ENCODE measurements at places on chromosomes 5 and 9. TPM values are rescaled to one million over a fixed set of nuclear protein-coding genes. Genes with fewer than 3 reads are reported as not detected.
A peak's percentile ranks its signal among the peaks of the same experiment; 100 is the strongest.

Gene EIF4E1B
- not detected for total RNA-seq

Gene SELENOP
- total RNA-seq = 86.9 TPM

Gene PCSK1
- total RNA-seq = not detected

Gene DNAH5
- 0.34 TPM for total RNA-seq

Gene CBY3
- total RNA-seq = not detected

Gene ZNF618
- 78.9 TPM for total RNA-seq

Gene GPX8
- 86.8 TPM for total RNA-seq

Gene RASEF
- total RNA-seq = 3.7 TPM

Gene CDKN2AIPNL
- 24.9 TPM for total RNA-seq

Gene CDC42SE2
- total RNA-seq = 27.5 TPM

Gene RNF180
- 10.0 TPM for total RNA-seq

Gene TMEFF1
- 19.6 TPM for total RNA-seq

Gene NRG2
- total RNA-seq = 2.8 TPM

Gene POU5F2
- total RNA-seq = 1.9 TPM

Gene IL4
- total RNA-seq = not detected

Gene ELAVL2
- total RNA-seq = 1.4 TPM

Gene PDLIM4
- total RNA-seq = 48.8 TPM

Gene FSD1L
- total RNA-seq = 9.1 TPM

GRCh38 chr9:86494644-86495111, 140.5 kb upstream of the TUT7 start:
- DNase-seq = no peak

DNA sequence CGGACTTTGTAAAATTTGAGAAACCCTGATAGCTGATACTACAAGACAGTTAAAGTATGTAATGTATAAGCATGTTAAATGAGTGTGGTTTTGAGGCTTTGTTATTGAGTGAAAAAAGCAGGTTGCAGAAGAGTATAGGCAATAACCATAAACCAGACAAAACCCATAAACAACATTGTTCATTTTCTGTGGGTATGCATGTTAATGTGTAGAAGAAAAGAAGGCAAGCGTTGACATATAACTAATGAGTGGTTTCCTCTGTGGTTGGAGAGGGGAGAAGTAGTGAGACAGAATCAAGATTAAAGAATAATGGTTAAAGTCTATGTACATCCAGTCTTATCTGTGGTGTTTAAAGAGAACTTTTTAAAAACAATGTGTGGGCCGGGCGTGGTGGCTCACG, 26.2 kb downstream of the RAD23B start:
- no peak for DNase-seq

- no peak for DNase-seq
These were observed 120.1 kb downstream of the SNX18 start for GRCh38 chr5:54637654-54638053.

GRCh38 chr5:12794476-12795332, 890.5 kb upstream of the CTNND2 start:
- DNase-seq = no peak

GRCh38 chr9:137550231-137550621, at the start of gene PNPLA7:
PNPLA7 (minus strand) TSS chr9:137550402; CDS start chr9:137550197, 205 bp downstream.
- DNase-seq = peak; percentile 53

DNA sequence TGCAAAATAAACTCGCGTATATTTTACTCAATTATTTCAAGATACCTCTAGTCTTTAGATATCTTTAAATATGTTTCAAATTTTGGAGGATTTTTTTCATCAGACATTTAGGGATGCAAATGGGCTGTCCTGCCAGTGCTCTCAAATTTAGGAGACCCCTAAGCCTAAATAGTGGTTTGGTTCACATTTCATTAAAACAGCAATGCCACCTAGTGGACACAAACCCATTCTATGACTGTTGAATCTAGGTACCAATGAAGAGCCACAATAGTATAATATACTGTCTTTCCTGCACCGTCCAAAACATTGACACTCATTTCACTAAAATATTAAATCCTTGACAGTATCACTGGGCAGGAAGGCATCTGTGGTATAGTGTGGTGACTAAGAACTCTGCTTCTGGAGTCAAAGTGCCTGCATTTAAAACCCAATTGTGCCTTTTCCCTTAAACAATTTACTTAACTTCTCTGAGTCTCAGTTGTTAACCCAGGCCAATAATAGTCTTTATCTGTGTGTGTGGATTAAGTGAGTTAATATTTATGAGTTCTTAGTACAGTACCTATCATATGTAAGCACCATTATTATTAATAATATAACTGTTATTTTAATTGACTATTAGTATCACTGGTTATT, 148.0 kb downstream of the RORB start:
- no peak for DNase-seq

GRCh38 chr9:94971378-94972131, 245.1 kb downstream of the AOPEP start:
- no peak for DNase-seq

- no peak for DNase-seq
These were observed 462.6 kb upstream of the PAPPA start for GRCh38 chr9:115690786-115691496.

GRCh38 chr9:68505681-68506409, 34.8 kb downstream of the TMEM252 start:
- no peak for DNase-seq

- DNase-seq = no peak
These were observed 18.9 kb upstream of the TMEM250 start for GRCh38 chr9:136137321-136138265.

- DNase-seq = no peak
These were observed 26.3 kb upstream of the TPD52L3 start for GRCh38 chr9:6301858-6302257.

DNA sequence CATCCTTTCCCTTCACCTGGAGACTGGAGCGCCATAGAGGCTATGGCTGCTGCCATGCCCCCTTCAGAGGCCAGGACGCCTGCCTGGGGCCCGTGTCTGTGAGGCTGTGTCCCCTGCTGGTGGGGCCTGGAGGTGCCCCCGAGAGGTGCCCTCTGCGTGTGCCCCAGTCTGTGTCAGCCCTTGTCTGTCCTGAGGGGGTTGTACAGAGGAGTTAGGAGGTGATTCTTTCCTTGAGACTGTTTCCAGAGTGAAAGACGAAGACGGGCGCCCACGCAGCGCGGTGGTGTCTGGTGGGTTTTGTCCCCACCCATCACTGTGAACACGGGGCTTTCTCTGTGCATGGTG, 24.6 kb downstream of the TRAF2 start:
- DNase-seq = no peak

DNA sequence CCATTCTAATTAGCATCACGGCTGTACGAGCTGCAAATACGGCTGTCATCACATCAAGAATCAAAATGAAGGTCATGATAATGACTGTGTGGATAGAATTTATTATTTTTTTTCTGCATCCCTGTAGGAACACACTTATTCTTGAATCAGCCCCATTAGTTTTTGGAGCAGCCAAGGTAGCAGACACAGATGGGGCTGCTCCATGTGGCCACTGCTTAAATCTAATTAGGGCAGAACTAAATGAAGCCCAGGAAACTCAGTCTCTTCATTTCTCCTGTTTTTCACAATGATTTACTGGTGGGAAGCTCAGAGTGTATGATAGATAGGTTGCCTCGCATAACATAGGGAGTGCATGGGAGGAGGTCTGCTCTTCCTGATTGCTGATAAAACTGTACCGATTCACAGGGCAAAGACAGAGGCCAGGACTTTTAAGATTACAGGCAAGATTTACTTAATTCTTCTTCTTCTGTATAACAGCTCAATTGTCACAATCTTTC, 275.5 kb downstream of the GLIS3 start:
- no peak for DNase-seq

- no peak for DNase-seq
These were observed 7.7 kb downstream of the P4HA2 start for GRCh38 chr5:132219981-132220380.

DNA sequence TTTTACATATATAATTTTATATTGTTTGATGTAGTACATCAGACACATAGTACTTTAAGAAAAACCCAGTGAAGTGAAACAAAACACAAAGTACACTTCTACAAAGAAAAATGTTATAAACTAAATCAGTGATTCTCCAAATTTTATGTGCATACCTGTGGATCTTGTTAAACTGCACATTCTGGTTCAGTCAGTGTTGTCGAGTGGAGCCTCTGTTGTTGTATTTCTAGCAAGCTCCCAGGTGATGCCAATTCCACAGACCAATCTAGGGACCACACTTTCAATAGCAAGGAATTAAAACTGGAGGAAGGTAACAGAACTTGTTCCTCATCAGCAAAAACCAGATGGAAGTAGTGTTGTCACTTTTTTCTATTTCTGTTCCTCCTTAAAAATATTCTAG, 183.8 kb upstream of the CD180 start:
- no peak for DNase-seq

DNA sequence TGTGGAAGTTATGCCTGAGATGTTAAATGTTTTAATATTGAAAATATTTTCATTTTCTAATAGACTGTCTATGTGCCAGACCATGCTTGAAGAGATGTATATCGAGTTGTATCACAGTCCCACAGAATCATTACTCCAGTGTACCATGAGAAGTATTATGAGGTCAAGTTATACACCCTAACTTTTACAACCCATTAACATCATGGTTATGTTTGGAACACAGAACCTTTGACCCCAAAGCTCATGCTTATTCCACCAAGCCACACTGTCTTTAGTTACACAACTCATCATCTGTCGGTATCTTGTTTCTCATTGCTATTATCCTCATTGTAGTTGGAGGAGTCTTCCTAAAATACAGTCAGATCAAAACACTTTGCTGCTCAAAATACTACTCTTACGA, 248.0 kb downstream of the KCTD16 start:
- no peak for DNase-seq

- no peak for DNase-seq
These were observed 25.2 kb downstream of the MAP3K1 start for GRCh38 chr5:56840597-56840996.

- no peak for DNase-seq
These were observed 41.9 kb upstream of the SLC36A1 start for GRCh38 chr5:151405334-151406160.

GRCh38 chr9:19127871-19128500, 694 bp upstream of the PLIN2 start:
- DNase-seq = peak; percentile 48

DNA sequence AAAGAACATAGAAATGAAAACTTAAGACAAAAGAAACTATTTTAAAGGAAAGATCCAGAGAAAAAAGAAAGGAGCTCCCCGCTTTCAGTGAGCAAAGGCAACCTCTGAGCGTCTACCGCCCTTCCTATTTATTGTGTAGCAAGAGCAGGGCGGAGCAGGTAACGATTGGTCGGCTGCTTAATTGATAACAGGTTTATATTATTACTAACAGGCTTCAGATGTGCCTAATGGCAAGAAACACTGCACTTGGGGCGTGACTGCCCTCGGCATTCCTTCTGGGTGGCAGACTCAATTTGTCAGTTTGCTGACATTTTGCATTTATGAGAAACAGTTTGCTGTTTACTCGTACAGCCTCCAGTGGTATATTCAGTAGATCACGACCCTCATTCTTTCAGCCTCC, 482.7 kb upstream of the C9orf72 start:
- DNase-seq = no peak

DNA sequence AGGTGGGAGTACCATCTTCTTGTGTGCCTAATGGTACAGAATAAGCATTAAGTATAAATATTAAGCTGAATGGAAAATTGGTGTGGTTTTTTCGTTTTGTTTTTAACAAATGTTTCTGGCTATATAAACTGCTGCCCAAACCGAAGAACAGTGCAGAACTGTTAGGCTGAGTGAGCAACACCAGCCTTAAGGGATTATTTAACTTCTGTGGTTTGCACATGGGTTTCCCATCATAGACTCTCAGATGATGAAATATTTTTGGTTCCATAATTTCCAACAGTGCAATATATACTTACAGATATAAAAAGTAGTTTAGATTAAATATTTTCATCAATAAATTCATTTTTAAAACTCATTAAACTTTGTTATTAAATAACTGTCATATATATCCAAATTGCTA, 16.4 kb downstream of the C5orf63 start:
- DNase-seq = no peak

DNA sequence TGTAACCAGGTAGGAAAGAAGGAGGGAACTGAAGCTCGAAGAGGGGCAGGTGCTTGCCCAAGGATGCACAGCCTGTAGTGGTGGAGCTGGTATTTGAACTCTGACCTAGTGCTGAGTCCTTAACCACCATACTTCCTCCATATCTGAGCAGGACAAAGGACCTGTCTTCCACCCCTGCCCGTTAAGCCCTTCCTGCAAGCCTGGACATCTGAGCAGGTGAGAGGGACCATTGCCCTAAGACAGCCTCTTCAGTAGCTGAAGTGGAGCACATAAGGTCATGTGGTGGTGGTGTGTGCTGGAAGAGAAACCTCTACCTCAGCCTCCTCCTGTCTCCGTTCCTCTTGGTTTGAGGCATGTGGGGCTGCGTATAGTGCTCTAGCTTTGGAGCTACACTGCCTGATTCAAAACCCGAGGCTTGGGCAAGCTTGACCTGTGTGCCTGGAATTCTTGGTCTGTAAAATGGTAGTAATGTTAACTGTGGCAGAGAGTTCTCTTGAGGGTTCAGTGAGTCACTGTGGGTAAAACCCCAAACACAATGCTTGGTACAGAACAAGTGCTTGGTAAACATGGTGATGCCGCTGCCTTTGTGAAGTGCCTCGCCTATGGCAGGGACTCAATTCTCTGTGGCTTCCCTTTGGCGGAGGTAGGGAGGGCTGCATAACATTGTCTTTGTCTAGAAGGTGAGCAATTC, 7.4 kb downstream of the GALNT10 start:
- no peak for DNase-seq

GRCh38 chr5:126998201-126998631, 32.1 kb downstream of the MARCHF3 start:
- no peak for DNase-seq

- no peak for DNase-seq
These were observed 65.1 kb upstream of the NMUR2 start for GRCh38 chr5:152470167-152470566.

DNA sequence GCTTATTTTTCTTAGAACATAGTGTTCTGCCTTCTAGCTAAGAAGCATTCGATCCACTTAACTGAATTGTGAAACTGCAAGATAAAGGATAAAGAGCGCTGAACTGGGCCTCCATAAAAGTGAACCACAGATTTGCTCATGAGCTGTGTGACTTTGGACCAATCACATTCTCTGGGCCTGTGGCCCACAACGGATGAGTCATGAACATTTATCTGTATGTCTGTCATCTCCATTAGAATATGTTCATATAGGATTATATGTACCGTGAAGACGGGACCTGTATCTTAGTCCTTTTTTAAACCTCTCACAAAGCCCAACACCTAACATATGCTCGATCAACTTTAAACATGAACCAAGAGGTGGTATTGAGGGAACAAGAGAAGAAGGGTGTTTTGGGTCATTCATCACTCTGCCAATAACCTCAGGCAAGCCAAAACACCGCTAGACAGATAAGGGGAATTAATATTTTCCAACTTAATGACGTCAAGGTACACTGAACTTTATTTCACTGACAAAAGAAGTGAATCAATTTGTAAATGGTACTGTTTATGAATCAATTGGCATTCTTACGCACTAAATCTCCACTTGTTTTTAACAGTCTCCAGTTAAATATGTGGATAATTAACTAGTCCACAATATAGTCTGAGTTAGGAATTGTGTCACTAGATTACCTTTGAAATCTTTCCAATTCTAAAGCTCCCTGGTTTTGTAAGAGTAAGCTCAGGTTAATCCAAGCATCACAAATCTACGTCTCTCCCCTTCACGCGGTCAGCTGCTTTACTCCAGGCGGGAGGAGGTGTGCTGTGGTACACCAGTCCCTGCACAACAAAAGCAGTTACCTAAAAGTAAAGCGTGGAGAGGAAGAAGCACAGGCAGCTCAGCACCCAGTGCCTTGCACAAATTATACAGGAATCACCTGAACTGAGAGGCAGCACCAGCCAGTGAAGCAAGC, 1.6 kb downstream of the TMEM245 start:
- no peak for DNase-seq

Data from mesothelial cell of epicardium (in vitro differentiated cells).